Suppressor macrophage (primary cell): ENCODE measurements at places on chromosomes 2 and 18.
A peak's percentile ranks its signal among the peaks of the same experiment; 100 is the strongest.

GRCh38 chr2:118535171-118535817, 312.2 kb downstream of the EN1 start:
- no peak for DNase-seq

- no peak for DNase-seq
Measured at GRCh38 chr2:224222974-224223373, 178.9 kb downstream of the FAM124B start.

GRCh38 chr18:7273301-7273921, 42.5 kb downstream of the LRRC30 start:
- peak; percentile 82 for DNase-seq

DNA sequence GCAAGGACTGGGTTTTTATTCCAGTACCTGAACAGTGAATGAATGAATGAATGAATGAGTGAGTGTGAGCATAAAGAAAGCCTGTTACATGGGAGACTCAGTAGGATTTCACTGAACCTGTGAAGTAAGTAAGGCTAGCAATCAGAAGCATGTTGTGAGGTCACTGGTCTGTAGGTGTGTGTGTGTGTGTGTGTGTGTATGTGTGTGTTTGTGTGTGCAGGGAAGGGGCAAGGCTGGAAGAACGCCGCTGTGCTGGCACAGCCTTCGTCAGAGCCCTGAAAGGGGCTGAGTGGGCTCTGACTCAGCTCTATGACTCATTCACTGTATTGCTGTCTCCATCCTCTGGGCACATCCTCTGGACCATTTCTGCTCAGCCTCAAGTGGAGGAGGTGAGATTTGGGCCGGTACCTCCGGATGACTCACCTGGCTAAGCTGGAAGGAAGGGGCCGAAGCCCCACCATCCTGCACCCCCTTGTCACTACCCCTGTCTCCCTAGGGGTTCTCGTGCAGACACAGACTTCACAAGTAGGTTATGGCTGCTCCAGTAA, 51.4 kb upstream of the MRPL33 start:
- peak; percentile 85 for DNase-seq

GRCh38 chr2:126642031-126642430, 13.9 kb upstream of the GYPC start:
- no peak for DNase-seq

- DNase-seq, result no peak
Measured at GRCh38 chr2:103327386-103327785, 565.6 kb downstream of the TMEM182 start.

GRCh38 chr2:168640039-168640438, 162.4 kb upstream of the NOSTRIN start:
- no peak for DNase-seq

DNA sequence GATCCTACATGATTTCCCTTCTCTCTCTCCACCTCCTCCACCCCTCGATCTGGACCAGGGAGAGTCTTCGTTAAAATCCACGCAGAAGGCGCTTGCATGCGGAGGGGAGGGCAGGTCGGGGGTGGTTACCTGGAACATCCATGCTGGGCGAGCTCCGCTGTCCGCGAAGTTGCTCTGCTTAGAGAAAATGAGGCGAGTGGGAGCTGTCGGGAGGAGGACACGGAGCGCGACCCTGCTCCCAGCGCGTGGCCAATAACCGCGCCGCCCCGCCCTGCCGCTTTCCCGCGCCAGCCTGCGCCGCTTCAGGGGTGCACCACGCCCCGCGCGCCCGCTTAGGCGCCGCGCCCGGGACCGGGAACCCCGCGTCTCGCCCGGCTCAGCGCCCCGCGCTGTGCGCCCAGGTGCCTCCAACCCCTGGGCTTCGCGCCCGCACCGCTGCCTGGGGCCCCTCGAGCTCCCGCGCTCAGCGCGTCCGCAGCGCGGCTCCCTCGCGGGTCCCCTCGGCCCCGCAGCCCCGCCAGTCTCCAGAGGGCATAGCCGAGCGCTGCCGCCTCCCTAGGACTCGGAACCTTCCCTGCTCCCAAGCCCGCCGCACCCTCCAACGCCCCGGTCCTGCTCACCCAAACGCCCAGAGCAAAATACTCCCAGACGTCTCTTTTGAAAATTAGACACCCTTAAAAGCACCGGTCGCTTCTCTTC, 636 bp downstream of the CBLN2 start:
- no peak for DNase-seq

- DNase-seq, result no peak
Measured at GRCh38 chr18:28040716-28041115, 136.2 kb downstream of the CDH2 start.

GRCh38 chr2:31055938-31056337, 82.3 kb downstream of the GALNT14 start:
- DNase-seq, result no peak

GRCh38 chr2:24461685-24462084, 29.4 kb upstream of the NCOA1 start:
- no peak for DNase-seq

- no peak for DNase-seq
Measured at GRCh38 chr2:64770137-64770780, 116.5 kb upstream of the SERTAD2 start.

GRCh38 chr2:24359129-24360049, 947 bp downstream of the ITSN2 start:
- peak; percentile 47 for DNase-seq
